ENCODE measurements at places on chromosomes 11 and 22.
A peak's percentile ranks its signal among the peaks of the same experiment; 100 is the strongest.

DNA sequence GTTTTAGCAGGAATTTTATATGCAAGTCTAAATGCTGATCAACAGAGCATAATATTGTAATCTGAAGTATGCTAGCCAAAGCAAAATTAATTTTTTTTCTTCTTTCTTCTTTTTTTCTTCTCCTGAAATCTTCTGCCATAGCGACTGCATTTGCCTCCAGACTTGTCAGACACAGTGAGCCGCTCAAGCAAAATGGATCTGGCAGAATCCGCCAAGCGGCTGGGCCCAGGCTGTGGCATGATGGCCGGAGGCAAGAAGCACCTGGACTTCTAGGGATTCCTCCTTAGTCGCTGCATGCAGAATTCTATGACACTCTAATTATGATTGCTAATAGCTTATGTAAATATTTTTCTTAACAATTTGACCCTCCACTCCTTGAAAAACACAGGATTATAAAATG lies 27.9 kb downstream of the PAX6 start:
- no peak for DNase-seq

DNA sequence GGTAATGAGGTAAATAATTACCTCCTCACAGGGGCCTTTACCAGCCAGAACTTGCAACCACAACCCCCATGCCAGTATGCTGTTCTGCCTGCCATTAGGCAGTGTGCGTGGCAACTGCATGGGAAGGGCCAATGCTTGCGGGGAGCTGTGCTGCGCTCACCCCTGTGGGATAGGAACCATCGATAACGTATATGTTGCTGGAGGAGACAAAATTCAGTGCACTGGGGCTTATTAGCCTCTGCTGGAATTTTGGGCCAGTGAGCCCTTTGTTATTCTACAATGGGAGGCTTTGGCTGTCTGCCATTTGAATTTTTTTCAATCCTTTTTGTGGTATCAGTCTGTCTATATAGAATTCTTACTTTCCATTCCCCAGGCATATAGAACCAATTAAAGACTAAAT lies 47.3 kb downstream of the PPP2R1B start:
- no peak for DNase-seq

DNA sequence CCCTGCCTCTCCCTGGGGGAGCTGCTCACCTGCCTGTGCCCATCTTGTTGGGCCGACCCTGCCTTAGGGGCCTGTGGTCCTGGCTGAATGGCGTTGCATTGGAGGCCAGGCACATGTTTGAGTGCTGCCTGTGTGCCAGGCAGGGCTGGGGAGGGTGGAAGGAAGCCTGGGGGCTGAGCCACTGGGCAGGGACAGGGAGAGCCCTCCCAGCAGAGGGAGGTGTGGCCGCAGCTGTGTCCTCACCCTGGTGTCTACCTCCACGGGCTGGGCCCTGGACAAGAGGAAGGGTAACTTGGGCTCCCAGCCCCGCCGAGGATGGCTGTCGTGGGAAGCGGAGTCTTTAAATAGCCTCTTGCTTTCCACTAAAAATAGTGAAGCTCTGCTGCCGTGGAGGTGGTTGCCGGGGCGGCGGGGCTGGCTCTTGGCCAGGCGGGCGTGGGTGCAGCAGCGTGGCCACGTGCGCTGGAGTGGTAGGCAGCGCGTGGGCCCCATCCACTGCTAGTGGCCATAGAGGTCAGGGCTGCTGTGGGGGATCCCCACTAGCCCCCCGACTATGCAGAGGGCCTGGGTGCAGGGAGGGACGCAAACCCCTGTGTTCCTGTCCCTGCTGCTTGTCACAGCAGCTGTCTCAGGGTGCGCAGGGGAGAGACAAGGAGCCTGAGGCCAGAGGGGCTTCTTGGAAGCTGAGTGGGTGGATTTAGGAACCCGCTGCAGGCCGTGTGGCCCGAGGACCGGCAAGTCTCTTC lies 6.2 kb downstream of the ZDHHC8 start:
- no peak for DNase-seq

- no peak for DNase-seq
Measured at GRCh38 chr11:6022956-6023355, 7.6 kb downstream of the OR56A1 start.

- no peak for DNase-seq
Measured at GRCh38 chr11:43948341-43949225, 6.1 kb downstream of the C11orf96 start.

DNA sequence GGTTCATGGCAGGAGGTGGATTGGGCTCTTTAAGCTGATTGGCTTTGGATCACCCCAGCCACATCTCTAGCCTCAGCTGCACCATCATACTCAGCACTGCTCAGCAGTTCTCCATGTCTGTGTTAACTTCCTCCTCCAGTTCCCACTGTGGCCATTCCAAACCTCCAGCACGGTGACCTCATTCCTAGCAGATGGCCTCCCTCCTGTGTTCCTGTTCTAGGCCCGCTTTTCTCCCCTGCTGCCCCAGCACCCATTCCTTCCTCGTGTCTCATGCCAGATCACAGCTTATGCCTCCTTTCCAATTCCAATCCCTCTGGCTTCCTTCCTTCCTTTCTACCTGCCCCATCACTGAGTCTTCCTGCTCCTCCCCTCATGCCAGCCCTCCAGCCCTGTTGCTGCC lies 96.1 kb downstream of the MICAL2 start:
- no peak for DNase-seq

GRCh38 chr11:11432621-11433319 lies 79.7 kb upstream of the CSNK2A3 start:
- DNase-seq = no peak

- DNase-seq = no peak
Measured at GRCh38 chr22:35135165-35135564, 69.2 kb downstream of the ISX start.

- DNase-seq = no peak
Measured at GRCh38 chr11:64891215-64891848, 12.9 kb upstream of the EHD1 start.

DNA sequence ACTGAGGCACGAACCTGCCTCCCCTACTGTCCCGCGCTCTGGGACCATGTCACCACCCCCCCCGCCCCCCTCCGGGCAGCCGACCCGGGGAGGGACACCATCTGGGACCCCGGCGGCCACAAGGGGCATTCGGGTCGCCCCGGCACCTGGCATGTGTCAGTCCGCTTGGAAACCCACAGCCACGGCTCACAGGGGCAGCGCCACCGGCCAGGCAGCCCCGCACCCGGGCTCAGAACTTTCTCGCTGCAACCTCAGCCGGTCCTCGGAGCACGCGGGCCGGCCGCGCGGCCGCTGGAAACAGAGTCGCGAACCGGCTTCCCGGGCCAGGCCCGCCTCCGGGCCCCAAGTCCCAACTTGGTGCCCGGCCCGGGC lies 159.9 kb upstream of the GRK3 start:
- no peak for DNase-seq

DNA sequence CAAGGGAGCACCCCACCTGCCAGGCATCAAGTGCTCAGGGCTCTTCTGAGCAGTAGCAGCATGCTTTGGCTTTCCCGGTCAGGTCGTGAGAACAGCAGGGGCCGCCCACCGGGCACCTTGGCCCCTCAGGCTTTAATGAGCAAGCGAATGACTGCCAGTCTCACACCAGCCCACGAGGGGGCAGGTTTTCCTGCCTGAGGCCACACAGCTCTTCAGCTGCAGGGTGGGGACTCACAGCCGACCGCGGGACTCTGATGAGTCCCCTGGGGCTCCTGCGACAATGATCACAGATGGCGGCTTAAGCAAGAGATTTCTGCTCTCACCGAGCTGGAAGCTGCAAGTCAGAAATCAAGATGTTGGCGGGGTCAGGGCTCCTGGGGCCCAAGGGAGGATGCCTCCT lies 14.3 kb upstream of the FGF19 start:
- DNase-seq = peak; percentile 85

DNA sequence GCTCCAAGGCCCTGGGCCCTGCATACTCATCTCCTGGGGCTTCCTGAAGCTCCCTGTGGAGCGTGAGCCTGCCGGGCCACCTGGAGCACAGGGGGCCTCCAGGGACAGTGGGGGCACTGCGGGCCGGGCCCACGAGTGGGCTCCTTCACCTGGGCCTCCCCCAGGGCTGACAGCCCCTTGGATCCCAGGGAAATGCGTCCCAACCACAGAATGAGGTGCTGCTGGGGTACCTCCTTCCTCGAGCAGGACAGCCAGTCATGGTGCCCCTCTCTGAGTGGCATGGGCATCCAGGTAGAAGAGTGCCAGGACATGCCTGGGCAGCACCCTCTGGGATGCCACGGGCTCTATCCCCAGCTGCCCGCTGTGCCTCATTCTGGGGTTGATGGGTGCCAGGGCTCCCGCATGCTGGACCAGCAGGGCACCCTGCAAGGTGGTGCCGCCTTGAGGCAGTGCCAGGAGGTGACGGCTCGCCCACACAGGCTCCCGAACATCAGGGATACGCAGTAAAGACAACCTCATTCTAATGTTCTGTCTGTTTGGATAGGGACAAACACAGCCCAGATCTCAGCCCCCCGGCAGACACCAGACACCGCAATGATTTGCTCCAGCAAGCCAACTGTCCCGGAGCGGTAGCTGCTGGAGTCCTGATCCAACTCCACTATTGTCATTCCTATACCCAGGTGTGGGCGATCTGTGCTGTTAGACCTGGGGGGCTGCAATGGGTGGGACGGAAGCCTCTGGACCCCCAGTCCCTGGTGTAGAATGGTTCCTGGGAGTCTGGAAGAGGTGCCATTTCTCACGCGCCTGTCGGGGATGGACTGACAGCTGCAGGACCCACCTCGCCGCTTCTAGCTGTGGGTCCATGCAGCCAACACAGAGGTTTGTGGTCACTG lies 25.8 kb downstream of the KRTAP5-5 start:
- no peak for DNase-seq

- DNase-seq = peak; percentile 32
Measured at GRCh38 chr11:100719809-100720221, 32.7 kb downstream of the ARHGAP42 start.

DNA sequence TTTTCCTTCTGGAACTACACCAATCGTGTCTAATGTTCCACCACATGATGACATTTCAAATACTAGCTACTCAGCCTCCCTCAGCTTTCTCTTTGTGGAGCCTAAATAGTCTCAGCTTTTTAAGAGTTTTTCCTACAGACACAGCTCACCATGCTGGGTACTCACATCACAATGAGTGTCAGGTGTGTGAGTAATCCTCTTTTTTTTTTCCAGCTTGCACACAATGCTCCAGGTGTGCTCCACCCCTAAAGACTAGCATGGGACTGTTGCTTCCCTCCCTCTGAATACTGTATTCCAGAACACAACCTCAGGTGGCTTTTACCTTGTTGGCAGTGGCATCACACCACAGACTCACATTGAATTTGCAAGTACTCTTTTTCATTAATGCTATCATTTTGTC lies 11.7 kb downstream of the BTG4 start:
- DNase-seq = no peak
